Activated T-cell treated with anti-CD3 and anti-CD28 coated beads, Interleukin-2, amount 50 U/mL, for 4 hours (primary cell): ENCODE measurements at places on chromosomes 12 and 14. TPM values are rescaled to one million over a fixed set of nuclear protein-coding genes. Genes with fewer than 3 reads are reported as not detected.

GRCh38 chr12:57139796-57140649 is 7.4 kb downstream of the LRP1-AS start:
- no peak for DNase-seq

DNA sequence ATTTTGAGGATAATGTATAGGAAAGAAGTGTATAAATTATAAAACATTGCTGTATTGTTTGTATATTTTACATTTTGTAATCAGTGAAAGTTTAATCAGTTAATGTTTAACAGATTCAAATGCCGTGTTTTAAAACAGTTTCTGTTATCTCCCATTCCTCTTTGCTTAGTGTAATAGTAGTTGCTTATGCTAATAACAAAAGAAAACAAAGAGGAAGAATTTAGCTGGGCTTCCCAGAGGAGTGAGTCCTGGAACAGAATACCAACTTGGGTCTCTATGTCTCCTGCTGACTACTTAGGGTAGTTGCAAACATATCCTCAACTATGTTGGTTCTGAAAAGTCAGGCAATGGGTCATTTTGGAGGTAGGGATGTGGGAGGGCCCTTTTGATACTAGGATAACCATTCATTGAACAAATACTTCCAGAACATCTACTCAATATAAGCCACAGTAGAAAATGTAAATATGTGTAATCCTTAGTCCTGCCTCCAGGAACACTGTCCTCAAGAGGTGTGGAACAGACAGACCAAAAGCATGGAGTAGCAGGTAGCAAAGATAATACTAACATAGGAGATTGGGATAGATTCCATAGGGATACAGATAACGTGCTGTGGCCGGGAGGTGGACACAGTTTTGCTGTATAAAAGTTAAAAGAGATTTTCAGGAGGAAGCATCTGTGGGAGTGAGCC is 36.1 kb upstream of the EVL start:
- no peak for DNase-seq

The GDF11 gene
- 12.3 TPM for total RNA-seq

The SLC25A47 gene
- not detected for total RNA-seq

DNA sequence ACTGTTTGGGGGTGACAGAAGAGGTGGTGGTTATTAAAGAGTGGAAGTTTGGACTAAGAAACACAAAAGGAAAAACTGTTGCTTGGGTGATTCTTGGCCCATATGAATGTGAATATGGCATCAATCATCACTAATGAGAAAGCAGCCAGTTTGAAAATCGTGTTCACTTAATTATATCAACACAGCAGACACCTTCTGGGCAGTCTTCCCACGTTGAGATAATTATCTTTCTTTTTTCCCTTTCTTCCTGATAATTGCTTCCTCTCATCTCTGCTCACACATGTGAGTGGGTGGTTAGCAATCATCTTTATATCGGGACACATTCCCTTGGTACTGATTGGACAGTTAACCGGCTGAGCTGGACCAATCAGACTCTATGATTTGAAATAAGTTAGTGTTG is 539.7 kb downstream of the AACS start:
- no peak for DNase-seq
